Amniotic stem cell (primary cell): ENCODE measurements at places on chromosomes 2 and 18.
A peak's percentile ranks its signal among the peaks of the same experiment; 100 is the strongest.

DNA sequence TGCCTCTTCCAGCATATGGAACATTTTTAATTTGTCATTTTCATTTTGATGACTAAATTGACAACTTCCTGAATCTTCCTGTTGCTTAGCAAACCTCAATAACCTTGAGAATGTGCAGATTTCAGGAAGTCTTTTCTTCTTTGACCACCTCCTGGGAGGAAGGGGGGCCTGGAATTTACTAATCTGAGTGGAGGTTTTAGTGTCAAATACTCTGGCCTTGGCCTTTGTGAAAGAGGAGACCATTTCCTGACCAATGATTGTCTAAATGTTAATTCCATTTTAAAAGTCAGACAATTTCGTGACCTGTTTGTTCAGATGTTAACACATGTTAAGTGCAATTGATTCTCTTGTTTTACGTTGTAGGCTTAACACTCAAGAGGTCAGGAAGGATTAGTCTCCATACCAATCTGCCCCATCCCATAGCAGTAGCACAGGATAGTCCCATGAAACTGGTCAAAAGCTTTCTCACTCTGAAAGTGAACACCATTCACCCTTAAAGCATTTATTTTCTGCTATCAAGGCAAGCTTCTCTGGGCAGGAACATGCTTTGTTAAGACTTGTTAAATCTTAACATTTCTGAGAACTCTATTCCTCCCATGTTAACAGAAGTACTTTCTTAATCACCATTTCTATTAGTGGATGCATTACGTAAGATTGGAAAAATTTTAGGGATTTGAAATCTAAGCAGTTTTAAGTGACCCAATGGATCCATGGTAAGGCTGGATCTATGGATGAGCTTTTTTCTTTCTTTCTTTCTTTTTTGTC, 219.6 kb downstream of the RND3 start:
- no peak for DNase-seq

- DNase-seq, result no peak
These were observed 141.5 kb downstream of the SPHKAP start for GRCh38 chr2:228039752-228040534.

DNA sequence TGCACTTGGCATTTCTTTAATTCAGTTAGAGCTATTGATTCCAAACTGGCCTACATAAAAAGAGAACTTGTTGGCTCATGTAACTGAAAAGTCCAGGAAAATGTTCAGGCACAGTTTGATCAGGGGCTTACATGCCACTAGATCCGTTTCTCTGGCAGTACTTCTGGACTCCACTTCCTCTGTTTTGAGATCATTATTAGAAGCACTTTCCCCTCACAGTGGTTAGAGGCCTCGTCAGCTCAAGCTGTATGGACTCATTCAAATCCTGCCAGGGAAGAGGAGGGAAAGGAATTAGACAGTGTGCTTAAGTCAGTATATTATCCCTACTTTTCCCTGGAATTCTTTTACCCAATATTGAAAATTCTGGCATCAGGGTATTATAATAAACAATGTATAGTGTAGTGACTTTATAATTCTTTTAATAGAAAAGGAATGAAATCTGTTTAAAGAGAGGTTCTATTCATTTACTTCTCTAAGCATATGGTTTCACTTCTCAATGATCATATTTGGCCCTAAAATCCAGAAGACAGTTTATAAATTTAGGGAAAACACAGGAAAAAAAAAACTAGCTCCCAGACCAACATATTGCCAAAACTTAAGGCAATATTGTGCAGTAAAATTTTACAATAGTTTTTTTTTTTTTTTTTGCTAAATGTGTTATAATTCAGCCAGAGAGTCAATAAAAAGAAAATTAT, 92.0 kb downstream of the ARMC9 start:
- DNase-seq, result no peak

GRCh38 chr18:44537526-44537925, 143.2 kb upstream of the SETBP1 start:
- DNase-seq, result peak; percentile 88

DNA sequence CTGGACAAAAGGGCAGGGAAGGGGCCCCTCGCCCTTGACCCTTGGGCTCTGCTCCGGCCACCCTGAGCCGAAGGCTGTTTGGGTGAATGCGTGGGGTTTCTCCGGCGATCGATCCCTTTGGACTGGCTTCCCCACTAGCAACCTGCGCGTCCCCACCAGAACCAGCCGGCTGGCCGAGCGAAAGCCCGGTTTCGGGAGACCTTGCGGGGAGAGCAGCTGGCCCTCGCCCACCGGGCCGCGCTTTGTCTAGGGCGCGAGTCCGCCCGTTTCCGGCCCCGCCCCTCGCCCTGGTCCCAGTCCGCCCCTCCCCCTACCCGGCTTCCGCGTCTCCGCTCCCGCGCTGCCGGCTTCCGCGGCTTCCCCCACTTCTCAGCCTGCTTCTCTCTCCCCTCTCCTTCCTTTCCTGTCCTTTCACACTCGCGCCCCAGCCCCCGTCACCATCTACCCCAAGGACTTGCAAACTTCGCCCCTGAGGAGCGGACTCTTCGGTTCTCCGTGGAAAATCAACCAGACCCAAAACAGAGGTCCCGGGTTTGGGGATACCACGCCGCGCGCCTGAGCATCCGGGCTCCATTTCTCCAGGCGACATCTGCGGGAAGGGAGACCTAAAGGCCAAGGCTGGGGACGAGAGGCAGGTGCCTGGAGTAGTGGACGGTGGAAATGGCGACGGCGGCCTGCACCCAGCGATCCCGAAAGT, 48.0 kb upstream of the ATP6V1B1 start:
- DNase-seq, result no peak

GRCh38 chr2:235634435-235635158, 140.8 kb downstream of the AGAP1 start:
- DNase-seq, result no peak

DNA sequence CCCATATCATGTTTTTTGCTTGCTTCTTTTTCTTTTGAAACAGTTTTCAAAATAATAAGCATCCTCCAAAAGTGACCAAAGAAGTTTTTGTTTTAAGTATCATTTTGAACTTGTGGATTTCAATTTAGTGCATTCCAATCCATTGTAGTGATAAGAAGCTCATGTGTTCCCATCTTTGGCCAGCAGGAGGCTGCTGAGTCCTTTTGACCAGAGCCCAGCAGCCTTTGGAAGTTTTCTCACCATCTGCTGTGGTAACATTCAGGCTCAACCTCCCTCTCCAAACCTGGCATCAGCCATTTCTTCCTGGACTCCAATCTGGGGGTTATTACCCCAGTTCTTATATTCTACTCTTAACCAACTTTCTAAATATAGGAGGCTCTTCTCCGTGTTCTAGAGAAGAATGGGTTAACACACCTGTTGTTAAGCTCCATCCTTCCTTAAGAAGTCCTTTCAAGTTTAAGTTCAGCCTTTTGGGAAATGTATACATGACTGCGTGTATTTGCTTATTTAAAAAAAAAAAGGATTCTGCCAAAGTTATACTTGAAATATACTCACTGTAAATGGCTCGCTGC, 39.0 kb upstream of the MAL start:
- peak; percentile 36 for DNase-seq

- DNase-seq, result no peak
These were observed 90.2 kb upstream of the TMEM18 start for GRCh38 chr2:767440-767839.

GRCh38 chr2:170845343-170845742, 28.7 kb downstream of the GAD1 start:
- no peak for DNase-seq

DNA sequence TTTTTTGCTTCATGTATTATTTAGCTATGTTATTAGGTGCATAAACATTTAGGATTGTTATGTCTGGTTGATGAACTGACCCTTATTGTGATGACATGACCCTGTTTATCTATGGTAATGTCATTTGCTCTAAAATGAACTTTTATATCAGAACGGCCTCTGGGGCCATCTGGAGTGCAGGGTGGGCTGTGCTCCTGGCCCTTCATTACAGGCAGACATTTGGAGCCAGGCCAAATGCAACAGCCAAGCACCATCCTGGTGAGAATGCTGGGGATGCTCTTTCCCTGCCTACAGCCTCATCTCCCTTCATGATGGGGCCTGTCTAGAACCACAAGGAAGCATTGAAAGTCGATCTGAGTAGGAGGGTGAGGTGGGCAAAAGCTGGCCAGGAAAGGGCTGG, 38.0 kb downstream of the HJURP start:
- no peak for DNase-seq

- DNase-seq, result no peak
These were observed 1996.2 kb upstream of the PIK3C3 start for GRCh38 chr18:39958876-39959275.

DNA sequence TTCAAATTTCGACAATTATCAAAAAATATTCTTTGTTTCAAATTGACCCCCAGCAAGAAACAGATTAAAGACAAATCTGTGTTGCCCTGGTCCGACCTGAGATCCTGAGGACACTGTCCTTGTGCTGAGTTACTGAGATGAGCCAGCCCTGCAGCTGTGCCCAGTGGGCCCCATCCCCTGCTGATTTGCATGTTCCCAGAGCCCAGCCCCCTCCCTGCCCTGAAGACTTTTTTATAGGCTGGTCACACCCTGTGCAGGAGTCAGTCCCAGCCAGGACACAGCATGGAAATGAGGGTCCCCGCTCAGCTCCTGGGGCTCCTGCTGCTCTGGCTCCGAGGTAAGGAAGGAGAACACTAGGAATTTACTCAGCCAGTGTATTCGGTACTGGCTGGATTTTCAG, 31.4 kb upstream of the ZNG1B start:
- DNase-seq, result no peak

GRCh38 chr18:14974576-14974975, 226.6 kb downstream of the ANKRD30B start:
- DNase-seq, result no peak

GRCh38 chr2:38690499-38691420, 24.8 kb downstream of the GALM start:
- DNase-seq, result peak; percentile 88

GRCh38 chr2:226726546-226726945, 73.1 kb downstream of the IRS1 start:
- no peak for DNase-seq

DNA sequence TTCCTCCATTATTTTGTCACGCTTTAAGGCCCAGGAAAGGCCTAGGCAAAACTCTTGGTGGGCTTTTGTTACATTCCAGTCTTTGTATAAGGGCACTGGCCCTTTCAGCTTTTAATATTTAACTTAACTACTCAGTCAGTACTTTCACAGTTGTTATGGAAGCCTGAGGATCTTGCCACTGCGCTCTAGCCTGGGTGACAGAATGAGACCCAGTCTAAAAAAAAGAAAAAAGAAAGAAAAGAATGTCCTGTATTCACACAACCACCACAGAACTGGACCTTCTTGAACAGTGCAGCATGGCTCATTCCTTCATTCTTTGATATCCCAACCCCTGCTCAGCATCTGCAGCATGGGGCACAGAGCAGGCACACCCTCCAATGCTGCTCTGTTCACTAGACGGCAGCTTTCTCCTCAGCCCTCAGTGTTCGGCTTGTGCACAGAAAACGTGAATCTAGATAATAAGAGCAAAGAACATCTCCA, 93.4 kb upstream of the MSH2 start:
- DNase-seq, result no peak

DNA sequence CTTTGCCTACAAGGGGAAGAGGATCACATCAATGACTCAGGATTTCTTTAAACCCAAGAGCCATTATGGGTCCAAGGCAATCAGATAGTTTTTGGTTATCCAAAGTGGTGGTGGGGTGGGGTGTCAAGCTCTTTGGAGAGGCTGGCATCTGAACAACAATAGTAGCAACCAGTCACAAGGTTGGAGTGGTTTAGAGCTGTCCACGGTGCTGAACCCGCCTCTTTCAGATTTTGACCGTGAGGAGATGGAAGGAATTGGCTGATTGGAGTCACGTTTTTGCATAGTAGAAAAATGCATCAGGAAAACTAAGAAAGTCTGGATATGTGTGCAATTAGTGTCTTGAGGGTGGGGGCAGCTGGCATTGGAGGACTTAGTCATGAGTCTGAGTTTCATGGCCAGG, 159.9 kb downstream of the LOXHD1 start:
- no peak for DNase-seq

GRCh38 chr2:31193806-31194205, 23.5 kb downstream of the CAPN14 start:
- DNase-seq, result no peak

DNA sequence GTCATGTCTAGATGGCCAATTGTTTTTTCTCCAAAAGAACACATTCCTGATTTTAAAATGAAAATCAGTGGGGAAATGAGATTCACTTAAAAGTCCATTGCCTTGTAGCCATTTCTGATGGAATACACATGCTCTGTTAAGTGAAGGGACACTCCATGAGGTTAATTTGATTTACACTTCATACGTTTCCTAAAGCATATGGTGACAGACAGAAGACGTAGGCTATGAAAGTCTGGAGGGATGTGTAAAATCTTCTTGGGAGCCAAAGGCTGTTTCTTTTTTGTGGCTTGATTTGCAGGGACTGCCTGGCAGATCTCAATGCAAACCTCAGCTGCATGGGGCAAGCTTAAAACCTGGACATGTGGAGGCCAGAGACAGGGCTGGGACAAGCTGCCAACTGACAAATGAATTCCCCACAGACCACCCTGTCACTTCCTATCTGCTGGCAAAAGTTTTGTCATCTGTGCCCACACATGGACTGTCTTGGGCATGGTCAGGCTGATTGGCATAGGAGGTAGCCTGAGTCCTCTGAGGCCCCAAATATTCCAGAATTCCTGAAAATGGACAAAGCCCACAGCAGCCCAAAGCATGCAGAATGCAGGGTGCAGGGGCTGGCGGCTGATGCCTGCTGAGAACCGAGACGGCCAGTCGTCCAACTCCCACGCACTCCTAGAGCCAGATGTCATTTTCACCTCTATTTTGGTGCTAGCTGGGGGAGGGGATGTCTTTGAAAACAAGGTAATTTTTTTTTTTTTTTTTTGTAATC, 73.9 kb downstream of the SDC1 start:
- DNase-seq, result no peak

DNA sequence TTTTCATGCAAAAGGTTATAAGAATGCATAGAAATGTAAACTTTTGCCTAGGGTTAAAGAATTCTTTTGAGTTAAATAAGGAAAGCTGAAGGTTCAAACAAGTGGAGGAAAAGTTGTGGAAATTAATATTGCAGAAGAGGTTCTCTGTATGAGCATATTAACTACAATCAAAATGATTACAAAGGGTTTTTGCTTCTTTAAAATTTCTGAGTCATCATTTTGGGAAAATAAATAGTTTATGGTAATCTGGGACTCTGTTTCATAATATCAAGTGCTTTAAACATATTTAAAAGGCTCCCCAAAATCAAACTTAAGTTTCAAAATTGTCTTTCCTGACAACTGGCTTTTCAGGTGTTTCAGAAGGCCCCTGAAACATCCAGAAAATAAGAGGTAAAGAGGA, 415.7 kb downstream of the ZNF804A start:
- DNase-seq, result no peak

GRCh38 chr2:188459061-188459460, 167.4 kb downstream of the GULP1 start:
- DNase-seq, result no peak

- peak; percentile 43 for DNase-seq
These were observed 1.7 kb upstream of the FOSL2 start for GRCh38 chr2:28390746-28391563.

GRCh38 chr2:68357605-68358337, 7.3 kb upstream of the PLEK start:
- DNase-seq, result no peak
